Panc1 (cell line): ENCODE measurements at places on chromosomes 16 and 17. TPM values are rescaled to one million over a fixed set of nuclear protein-coding genes. Genes with fewer than 3 reads are reported as not detected.

DNA sequence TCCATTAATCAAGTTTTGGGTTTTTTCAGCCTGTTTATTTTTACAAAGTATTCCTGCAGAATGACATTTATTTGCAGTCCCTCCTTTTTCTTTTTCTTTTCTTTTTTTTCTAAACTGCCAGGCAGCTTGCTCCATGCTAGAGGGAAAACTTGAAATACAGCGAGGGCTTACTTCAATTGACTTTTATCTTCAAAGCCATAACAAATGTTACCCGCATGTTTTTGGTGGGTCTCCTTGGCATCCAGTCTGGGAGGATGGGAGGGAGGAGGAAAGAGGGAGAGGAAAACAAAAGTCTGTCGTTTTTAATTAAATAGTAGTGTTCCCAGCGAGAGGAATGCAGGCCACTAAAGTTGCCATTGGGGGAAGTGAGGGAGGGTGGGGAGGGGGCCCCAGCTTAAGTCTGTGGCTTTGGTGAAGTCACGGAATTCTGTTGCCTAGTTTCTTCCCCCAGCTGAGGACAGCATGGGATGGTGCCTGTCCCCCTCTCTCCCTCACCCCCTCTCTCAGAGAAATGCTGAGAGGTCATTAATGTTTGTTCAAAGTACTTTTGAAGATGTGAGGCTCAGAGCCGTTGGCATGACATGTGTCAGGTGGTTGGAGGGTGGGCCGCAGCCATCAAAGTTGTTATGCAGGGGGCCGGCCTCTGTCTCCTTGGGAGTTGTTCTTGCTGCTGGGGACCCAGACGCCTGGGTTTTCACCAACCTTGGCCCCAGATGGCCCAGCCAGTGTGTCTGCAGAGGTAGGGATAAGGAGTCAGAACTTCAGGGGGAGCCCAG lies 2.9 kb downstream of the NKD1 start:
- H3K4me1 ChIP-seq = no peaks in the 10 kb centered on the region
- H3K27me3 ChIP-seq = peaks cover 12% of the 10 kb centered on the region
- no peak overlapping the region for H3K4me3 ChIP-seq
- no peak overlapping the region for H3K27ac ChIP-seq
- no peak for DNase-seq

DNA sequence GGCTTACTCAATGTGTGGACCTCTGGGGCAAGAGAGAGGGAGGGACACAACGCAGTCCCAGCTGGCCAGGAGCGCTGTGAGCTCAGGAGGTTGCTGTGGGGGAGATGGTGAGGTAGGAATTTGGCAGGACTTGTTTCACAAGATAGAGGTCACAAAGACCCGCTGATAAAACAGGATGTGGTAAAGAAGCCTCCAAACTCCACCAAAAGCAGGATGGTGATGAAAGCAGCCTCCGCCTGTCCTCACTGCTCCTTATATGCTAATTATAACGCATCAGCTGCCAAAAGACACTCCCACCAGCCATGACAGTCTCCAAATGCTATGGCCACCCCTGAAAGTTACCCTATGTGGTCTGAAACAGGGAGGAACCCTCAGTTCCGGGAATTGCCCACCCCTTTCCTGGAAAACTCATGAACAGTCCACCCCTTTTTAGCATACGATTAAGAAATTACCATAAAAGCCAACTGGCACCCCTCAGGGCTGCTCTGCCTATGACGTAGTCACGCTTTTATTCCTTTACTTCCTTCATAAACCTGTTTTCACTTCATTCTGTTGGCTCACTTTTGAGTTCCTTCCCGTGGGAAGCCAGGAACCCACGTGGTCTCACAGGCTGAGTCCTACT lies 5.3 kb upstream of the EIF4A3 start:
- no peaks in the 10 kb centered on the region for H3K4me1 ChIP-seq
- no peak overlapping the region for H3K4me3 ChIP-seq
- H3K27ac ChIP-seq = no peak overlapping the region
- no peaks in the 10 kb centered on the region for H3K27me3 ChIP-seq
- no peak for DNase-seq
- no peaks in the 10 kb centered on the region; the same call in 1 of the 2 replicates for H3K36me3 ChIP-seq

DNA sequence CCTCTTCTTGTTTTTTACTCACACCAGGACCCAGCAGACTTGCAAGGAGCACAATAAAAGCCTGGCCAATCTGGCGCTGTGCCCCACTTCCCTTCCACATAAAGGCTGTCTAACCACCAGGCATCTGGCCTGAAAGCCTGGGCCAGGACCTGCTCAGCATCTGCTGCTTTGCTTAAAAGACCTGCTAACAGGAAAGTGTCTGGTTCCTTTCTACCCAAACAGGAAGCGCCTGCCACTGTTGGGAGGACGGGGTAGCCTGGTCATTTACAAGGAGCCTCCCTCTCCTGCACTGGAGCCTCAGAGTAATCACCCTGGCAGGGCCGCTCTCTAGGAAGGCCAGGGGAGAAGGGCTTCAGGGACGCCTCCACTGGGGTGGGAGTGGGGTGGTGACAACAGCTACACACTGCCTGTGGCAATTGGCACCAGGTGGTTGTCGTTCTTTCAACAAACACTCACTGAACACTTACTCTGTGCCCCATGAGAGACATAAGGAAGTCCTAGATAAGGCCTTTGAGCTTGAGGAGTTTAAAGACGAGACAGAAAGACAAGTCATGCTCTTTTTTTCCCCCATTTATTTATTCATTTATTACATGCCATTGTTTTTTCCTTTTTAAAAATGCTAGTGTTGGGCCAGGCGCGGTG lies 6.3 kb upstream of the MMP28 start:
- H3K36me3 ChIP-seq = no peaks in the 10 kb centered on the region
- peaks cover 2% of the 10 kb centered on the region; the same call in 1 of the 2 replicates for H3K27me3 ChIP-seq
- H3K27ac ChIP-seq = no peak overlapping the region
- H3K4me1 ChIP-seq = no peaks in the 10 kb centered on the region

The MGAT5B gene
- total RNA-seq = 34.9 TPM

- no peak overlapping the region for H3K4me3 ChIP-seq
- DNase-seq = no peak
- H3K27me3 ChIP-seq = no peaks in the 10 kb centered on the region
- no peaks in the 10 kb centered on the region for H3K36me3 ChIP-seq
Measured at GRCh38 chr16:10624527-10624926, 44.1 kb upstream of the EMP2 start.

GRCh38 chr17:31058976-31059375 lies 35.8 kb upstream of the NF1 start:
- H3K27me3 ChIP-seq = no peaks in the 10 kb centered on the region
- H3K4me1 ChIP-seq = no peaks in the 10 kb centered on the region
- H3K4me3 ChIP-seq = no peak overlapping the region
- H3K36me3 ChIP-seq = no peaks in the 10 kb centered on the region
- DNase-seq = no peak

The CLEC16A gene
- 21.0 TPM for total RNA-seq

The ARSG gene
- 2.3 TPM for total RNA-seq

DNA sequence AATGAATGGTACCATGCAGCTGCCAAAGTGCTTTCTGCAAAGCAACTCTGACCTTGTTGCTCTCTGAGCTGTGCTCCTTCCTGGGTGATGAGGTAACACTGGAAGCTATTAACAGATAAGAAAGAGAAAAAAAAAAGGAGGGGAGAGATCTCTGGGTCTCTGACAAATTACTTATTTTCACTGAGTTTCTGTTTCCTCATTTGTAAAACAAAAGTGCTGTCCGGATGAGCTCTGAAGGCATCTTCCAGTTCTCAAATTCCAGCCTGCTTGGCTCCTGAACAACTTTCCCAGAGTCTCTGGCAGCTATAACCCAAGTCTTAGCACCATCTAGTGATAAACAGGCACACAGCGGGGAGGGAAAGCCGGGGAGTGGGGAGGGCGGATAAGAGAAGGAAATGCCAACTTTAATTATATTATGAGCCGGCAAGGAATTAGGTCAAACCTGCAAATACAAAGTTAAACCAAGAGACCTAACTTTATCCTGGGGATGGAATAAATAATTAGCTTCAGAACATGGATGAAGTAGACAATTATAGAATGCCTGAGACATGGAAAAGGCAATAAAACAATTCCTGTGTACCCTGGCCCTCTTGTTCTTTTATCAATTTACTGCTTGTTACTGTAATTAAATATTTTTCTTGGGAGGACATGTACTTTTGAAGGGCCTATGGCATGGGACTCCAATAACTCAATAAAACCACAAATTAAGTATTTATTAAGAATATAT lies 61.3 kb upstream of the KIFC3 start:
- H3K4me1 ChIP-seq = peaks cover 10% of the 10 kb centered on the region
- no peak overlapping the region for H3K4me3 ChIP-seq
- DNase-seq = peak; percentile 42
- no peak overlapping the region for H3K27ac ChIP-seq

The HOXB7 gene
- total RNA-seq = 44.0 TPM

DNA sequence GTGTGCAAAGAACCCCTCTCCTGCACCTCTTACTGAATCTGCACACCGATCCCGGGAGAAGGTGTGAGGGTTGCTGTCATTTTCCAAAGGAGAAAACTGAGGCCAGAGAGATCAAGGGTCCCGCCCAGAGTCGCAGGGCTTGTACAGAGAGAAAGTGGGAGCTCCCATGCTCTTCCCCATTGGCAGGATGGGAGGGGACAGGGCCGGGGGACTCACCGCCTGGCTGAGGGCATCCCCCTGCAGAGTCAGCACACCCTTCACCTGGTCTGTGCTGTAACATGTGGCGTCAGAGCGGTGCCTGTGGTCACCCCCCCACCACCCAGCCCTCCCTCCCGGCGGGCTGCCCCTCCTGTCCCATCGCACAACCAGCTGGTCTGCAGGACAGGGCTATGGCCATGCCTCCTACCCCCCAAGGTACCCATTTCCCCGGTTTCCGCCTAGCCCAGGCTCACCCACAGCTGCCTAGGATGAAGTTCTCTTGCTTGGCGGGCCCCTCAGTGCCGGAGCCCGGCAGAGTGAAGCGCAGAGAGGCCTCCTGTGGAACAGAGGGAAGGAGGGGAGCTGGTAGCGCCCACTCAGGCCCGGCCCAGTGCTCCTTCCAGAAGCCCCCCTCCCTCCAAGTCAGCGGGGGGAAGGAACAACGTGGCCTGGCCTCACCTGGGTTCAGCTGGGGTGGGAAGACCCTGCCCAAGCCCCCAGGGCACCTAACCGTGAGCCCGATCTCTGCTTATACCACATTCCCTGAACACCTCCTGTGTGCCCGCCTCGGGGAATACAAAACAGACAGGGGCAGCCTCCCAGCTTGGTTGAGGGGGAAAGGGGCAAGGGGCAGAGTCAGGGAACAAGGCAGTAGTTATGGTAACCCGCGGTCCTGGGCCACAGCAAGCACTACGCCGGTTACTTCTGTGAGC lies 1.1 kb downstream of the ROGDI start:
- H3K27me3 ChIP-seq = no peaks in the 10 kb centered on the region
- no peak for DNase-seq
- H3K4me3 ChIP-seq = peak overlapping the region; percentile 70
- no peaks in the 10 kb centered on the region for H3K36me3 ChIP-seq
- peak overlapping the region; percentile 81 for H3K27ac ChIP-seq
